ENCODE measurements at places on chromosomes 2 and 18. TPM values are rescaled to one million over a fixed set of nuclear protein-coding genes. Genes with fewer than 3 reads are reported as not detected.
A peak's percentile ranks its signal among the peaks of the same experiment; 100 is the strongest.

- H3K36me3 ChIP-seq = no peaks in the 10 kb centered on the region
- H3K27me3 ChIP-seq = peaks cover 5% of the 10 kb centered on the region
- peaks cover 99% of the 10 kb centered on the region for H3K4me1 ChIP-seq
- no peak for DNase-seq
- peak overlapping the region; percentile 100 for H3K27ac ChIP-seq
Observed at GRCh38 chr2:207150284-207150683, 15.5 kb downstream of the KLF7 start.

PMAIP1 gene
- 1.3 TPM for total RNA-seq

DNA sequence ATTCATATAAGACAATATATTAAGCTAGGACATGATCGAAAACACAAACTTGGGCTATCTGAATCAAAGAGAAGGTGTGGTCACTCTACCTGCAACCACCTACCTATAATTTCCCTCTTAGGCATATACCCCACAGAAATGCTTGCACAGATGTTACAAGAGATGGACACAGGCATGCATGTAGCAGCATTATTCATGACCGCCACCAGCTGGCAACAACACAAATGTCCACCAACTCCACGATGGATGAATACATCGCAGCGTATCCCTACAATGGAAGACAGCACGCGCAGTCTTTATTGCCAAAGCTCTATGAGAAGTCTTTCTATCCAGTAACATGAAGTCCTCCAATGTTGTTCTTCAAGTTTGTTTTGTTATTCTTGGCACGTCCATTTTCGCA is 90.8 kb downstream of the ARL4C start:
- H3K4me3 ChIP-seq = no peak overlapping the region
- no peaks in the 10 kb centered on the region for H3K27me3 ChIP-seq
- H3K27ac ChIP-seq = no peak overlapping the region
- no peaks in the 10 kb centered on the region for H3K4me1 ChIP-seq

DNA sequence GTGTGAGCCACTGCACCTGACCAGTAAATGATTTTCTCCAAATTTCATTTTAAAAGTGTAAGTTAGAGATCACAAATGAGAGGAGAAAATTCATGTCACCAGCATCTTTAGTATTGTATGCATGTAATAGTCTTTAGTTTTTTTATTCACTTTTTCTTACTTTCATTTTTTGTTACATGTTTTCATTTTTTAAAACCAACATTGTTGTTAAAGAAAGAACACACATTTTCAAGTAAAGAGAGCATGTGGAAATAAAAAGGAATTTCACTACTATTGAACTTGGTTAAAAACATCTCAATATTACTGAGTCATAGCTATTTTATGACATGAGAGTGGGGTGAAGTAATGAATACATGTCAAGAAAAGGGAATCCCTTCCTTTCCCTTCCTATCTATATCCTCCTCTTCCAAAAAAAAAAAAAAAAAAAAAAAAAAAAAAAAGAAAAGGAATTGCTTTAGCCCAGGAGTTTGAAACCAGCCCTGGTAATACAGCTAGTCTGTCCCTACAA is 29.1 kb upstream of the PMAIP1 start:
- no peak overlapping the region for H3K27ac ChIP-seq
- no peaks in the 10 kb centered on the region for H3K4me1 ChIP-seq
- no peak for DNase-seq
- H3K36me3 ChIP-seq = no peaks in the 10 kb centered on the region

GRCh38 chr2:8234253-8234652 is 447.6 kb upstream of the ID2 start:
- H3K4me1 ChIP-seq = peaks cover 14% of the 10 kb centered on the region
- no peak overlapping the region for H3K4me3 ChIP-seq
- DNase-seq = no peak
- H3K27me3 ChIP-seq = no peaks in the 10 kb centered on the region
- no peaks in the 10 kb centered on the region for H3K36me3 ChIP-seq
- H3K27ac ChIP-seq = peak overlapping the region; percentile 7

POMC gene
- total RNA-seq = 8.7 TPM

- H3K4me1 ChIP-seq = peaks cover 16% of the 10 kb centered on the region
- peaks cover 21% of the 10 kb centered on the region for H3K36me3 ChIP-seq
Observed at GRCh38 chr2:36554531-36554930, 43.4 kb downstream of the FEZ2 start.

DNA sequence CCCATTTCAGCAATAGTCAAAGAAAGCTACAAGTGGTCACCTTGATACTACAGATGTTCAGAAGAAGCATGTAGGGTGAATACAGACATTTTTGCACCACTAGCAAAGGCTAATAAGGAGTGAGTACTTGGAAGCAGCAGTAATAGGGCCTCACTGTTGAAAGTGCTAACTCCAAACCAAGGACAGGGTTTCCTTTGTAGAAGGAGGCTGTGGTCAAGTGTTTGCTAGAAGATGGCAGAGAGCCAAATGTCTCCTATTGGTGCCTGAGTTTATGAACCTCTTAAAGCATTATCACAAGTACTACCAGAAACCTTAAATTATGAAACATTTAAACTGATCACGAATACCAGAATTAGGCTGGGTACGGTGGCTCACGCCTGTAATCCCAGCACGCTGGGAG is 308.1 kb downstream of the ZEB2 start:
- no peak overlapping the region for H3K4me3 ChIP-seq
- H3K36me3 ChIP-seq = no peaks in the 10 kb centered on the region
- no peak overlapping the region for H3K27ac ChIP-seq
- H3K27me3 ChIP-seq = no peaks in the 10 kb centered on the region
- DNase-seq = no peak

DNA sequence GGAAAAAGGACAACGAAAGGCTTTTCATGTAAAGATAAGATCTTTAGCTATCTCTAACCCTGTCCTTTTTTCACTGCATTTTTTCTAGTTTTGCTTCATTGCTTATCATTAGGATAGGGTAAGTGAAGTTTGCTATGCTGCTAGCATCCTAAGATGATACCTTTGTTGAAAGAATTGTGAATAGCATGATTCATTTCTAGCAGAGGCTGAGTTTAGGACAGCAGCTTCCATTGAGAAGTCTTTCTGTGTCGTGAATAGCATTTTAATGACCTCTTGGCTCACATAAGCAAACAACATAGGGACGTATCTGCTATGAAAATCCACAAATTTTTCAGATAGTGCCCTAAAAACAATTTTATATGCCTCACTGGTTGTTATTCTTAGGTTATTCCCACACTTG is 36.4 kb upstream of the GAREM2 start:
- DNase-seq = no peak
- H3K27me3 ChIP-seq = no peaks in the 10 kb centered on the region
- peaks cover 39% of the 10 kb centered on the region for H3K36me3 ChIP-seq
- H3K27ac ChIP-seq = no peak overlapping the region
- no peak overlapping the region for H3K4me3 ChIP-seq
- H3K4me1 ChIP-seq = no peaks in the 10 kb centered on the region

DNA sequence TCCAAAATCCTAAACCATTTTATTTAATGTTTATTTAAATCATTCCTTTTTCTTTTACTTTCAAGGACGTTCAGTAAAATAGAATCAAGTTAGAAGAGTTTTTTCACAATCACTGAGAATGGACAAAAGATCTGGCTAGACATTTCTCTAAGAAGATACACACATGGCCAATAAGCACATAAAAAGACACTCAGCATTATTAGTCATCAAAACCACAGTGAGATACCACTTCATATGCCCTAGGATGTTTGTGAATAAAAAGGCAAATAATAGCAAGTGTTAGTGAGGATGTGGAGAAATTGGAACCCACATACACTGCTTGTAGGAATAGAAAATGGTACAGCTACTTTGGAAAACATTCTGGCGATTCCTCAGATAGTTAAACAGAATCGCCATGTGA is 76.1 kb downstream of the RHBDD1 start:
- no peak overlapping the region for H3K27ac ChIP-seq
- H3K36me3 ChIP-seq = peaks cover 4% of the 10 kb centered on the region
- H3K4me3 ChIP-seq = no peak overlapping the region
- DNase-seq = no peak
- peaks cover 16% of the 10 kb centered on the region for H3K4me1 ChIP-seq

DNA sequence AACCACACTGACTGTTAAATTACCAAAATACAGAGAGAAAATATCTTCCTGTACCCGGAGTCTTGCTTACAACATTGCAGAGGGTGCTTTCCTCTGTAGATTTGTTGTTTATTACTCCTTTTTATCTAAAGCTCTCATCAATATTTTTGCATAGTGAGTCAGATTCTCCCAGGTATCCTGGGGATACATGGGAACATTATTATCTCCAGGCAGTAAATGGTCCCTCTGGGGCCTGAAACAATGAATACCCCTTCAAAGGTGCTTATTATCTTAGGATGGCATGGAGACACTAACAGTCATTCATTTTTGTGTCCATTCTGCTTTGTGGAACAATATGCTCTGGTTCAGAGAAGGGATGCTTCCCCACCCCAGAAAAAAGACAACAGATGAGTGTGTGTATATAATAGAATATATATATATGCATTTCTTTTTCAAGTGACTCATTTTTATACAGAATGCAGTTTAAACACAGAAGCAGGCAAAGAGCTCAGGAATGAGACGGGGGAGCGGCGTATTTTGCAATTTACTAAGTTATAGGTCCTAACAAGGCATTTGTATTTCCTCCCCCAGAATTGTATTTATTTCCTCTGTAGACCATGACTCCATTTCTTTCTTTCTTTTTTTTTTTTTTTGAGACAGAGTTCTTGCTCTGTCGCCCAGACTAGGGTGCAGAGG is 424.8 kb upstream of the ZEB2 start:
- H3K36me3 ChIP-seq = no peaks in the 10 kb centered on the region
- no peak overlapping the region for H3K27ac ChIP-seq
- H3K4me1 ChIP-seq = peaks cover 14% of the 10 kb centered on the region
- no peaks in the 10 kb centered on the region for H3K27me3 ChIP-seq

GRCh38 chr18:46754661-46755292 is 2.1 kb downstream of the ST8SIA5 start:
- H3K27ac ChIP-seq = no peak overlapping the region
- peaks cover 5% of the 10 kb centered on the region for H3K4me1 ChIP-seq
- no peaks in the 10 kb centered on the region for H3K27me3 ChIP-seq
- DNase-seq = no peak
- H3K36me3 ChIP-seq = no peaks in the 10 kb centered on the region

DNA sequence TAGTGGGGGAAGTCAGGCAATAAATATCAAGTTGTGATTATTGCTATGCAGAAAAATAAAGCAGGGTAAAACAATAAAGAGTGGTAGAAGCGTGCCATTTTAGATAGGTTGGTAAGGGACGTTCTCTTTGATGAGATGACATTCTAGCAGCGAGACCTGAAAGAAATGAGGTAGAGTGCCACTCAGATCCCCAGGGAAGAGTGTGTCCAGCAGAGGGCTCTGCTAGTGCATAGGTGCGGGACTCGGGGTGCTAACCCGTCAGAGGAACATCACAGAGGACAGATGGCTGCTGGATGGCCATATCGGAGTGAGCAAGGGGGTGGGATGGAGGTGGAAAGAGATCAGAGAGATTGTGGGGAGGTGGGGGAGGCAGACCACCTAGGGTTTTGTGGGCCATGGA is 16.3 kb upstream of the GTF2A1L start:
- no peak for DNase-seq
- no peak overlapping the region for H3K4me3 ChIP-seq
- H3K27ac ChIP-seq = no peak overlapping the region
- no peaks in the 10 kb centered on the region for H3K27me3 ChIP-seq
- peaks cover 26% of the 10 kb centered on the region for H3K4me1 ChIP-seq
- peaks cover 21% of the 10 kb centered on the region for H3K36me3 ChIP-seq

DNA sequence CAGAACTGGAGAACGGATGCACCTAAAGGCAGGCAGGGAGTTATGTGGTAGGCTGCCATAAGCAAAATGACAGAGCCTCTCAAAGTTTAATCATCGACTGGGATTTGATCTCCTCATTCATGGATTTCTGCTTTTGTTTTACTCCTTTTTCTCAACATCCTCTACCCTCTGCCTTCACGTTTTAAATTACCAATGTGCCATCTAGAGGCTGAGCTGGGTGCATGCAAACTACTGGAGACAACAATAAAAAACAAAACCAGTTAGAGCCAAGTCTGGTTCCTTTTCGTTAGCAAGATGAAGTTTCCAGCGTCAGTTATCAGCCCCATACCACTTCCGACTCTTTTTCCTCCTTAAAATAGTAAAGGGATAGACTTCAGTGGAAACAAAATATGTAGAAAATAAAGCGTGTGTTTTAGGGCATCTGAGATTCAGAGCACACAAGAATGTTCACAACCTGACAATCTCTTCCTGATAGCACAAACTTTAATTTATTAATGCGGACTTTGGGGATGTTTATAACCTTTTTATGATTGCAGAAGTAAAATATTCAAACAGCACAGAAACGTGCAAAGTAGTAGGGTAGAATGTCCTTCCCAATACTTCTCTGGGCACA is 117.0 kb downstream of the LAMA1 start:
- H3K27ac ChIP-seq = no peak overlapping the region
- H3K36me3 ChIP-seq = no peaks in the 10 kb centered on the region
- no peaks in the 10 kb centered on the region for H3K27me3 ChIP-seq
- H3K4me1 ChIP-seq = no peaks in the 10 kb centered on the region
- no peak for DNase-seq

GALNT14 gene
- 0.80 TPM for total RNA-seq

COL3A1 gene
- total RNA-seq = 480 TPM

GRCh38 chr18:64017870-64018269 is 48.0 kb downstream of the SERPINB8 start:
- no peaks in the 10 kb centered on the region for H3K27me3 ChIP-seq
- no peak overlapping the region for H3K27ac ChIP-seq
- no peak for DNase-seq
- H3K36me3 ChIP-seq = no peaks in the 10 kb centered on the region
- H3K4me1 ChIP-seq = no peaks in the 10 kb centered on the region

SERPINB13 gene
- total RNA-seq = not detected

DNA sequence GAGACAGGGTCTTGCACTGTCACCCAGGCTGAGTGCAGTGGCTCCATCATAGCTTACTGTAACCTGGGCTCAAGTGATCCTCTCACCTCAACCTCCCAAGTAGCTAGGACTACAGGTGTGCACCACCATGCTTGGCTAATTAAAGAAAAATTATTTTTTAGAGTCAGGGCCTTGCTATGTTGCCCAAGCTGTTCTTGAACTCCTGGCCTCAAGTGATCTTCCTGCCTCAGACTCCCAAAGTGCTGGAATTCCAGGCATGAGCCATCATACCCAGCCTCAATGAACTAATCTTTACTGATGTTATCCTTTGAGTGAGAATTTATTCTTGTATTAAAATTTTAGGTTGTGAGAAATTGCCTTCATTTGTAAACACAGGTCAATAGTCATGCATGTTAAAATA is 27.0 kb upstream of the CD28 start:
- DNase-seq = peak; percentile 26
- no peaks in the 10 kb centered on the region for H3K36me3 ChIP-seq
- no peak overlapping the region for H3K27ac ChIP-seq
- H3K4me1 ChIP-seq = peaks cover 59% of the 10 kb centered on the region
- H3K27me3 ChIP-seq = no peaks in the 10 kb centered on the region

XRCC5 gene
- total RNA-seq = 113 TPM
